ENCODE measurements at places on chromosomes 5 and 9.

DNA sequence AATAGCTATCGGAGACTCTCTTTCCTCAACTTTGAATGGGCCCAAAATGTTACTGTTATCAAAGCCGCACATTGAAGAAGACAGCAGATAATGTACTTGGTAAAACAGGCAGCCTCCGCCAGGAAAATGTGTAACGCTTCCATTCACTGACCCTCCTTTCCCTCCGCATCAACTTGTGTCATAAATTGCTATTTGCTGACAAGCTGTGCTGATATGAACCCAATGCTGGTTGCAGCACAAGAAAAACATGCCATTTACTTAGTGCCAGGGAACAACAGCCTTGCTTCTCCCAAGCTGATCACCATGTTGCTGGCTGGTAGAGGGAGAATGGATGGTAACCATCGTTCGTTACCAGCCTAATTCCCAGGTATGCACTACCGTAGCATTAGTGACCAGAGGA is 162.6 kb upstream of the PPP1R2B start:
- DNase-seq = no peak

GRCh38 chr9:118331622-118332045 is 627.4 kb downstream of the TLR4 start:
- no peak for DNase-seq

- no peak for DNase-seq
Observed at GRCh38 chr9:115456515-115456914, 338.6 kb upstream of the TNC start.

DNA sequence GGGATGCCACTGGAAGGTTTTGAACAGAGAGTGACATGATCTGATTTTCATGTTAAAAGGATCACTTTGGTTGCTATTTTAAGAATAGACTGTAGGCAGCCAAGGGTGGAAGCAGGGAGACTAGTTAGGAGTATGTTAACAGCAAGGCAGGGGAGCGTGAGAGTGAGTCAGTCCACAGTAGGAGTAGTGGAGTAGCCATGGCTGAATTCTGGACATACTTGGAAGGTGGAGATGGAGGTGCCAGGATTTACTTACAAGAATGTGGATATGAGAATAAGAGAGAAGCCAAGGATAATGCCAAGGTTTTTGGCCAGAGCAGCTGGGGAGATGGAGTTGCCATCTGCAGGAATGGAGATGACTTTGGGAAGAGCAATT is 118.8 kb downstream of the GALNT10 start:
- DNase-seq = no peak

DNA sequence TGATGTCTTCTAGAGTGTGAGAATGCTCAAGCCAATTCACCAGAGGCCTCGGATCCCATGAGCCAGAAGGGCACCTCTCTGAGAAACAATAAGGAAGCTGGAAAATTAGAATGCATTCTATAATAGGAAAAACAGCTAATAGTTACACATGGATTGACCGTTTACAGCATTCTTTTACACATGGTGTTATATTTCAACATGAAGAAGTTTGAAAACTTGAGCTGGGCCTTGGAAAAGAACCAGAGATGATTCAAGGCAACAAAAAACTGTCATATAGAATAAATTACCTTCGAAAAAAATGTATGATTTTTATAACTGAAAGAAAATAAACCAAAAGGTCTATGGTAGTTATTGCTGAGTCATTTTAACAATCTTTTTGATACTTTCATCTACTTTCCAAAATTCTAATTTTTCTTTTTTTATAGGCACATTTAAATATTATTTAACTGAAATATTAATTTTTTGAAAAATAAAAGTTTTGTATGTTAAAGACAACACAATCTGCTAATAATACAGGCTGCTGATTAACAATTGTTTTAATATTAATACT is 6.2 kb downstream of the SH3TC2 start:
- DNase-seq = no peak

- DNase-seq = no peak
Observed at GRCh38 chr5:180484813-180485212, 9.4 kb upstream of the CNOT6 start.

DNA sequence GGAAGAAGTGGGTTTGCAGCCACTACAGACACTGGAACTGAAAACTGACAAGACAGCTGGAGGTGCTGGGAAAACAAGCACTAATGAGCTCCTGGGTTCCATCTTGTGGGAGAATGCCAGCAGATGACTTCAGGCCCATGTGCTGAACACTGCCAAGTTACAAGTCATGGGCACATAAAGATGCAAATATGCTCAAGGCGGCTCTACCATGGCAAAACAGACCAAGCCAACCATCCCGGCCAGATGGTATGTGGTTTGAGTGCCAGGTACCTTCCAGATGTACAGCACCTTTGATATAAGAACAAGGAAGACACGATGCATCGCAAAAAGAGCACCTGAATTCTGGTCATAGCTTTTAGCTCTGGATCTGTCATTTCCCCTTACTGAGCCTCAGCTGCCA is 19.9 kb downstream of the TNFSF8 start:
- no peak for DNase-seq

GRCh38 chr9:108217431-108218349 is 638.1 kb downstream of the ACTL7B start:
- no peak for DNase-seq

- DNase-seq = no peak
Observed at GRCh38 chr5:171839112-171839511, 53.5 kb downstream of the SMIM23 start.

- DNase-seq = no peak
Observed at GRCh38 chr5:148398698-148399121, 15.0 kb downstream of the FBXO38 start.

DNA sequence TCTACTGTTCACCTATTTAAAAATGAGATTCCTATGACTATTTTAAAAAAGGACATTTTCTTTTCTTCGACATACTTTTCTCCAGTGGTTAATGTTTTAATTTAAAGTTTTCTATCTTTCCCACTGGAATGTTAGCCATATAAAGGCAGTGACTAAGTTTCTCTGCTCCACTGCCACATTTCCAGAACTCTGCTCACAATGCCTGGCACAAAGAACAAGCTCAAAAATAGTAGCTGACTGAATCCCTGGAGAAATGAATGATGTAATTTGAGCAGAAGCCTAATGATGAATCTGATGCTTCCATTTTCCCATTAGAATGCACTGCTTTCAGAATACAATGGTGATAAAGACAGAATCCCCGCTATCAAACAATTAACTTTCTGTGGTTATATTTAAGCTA is 817.8 kb downstream of the MTRR start:
- no peak for DNase-seq

- DNase-seq = no peak
Observed at GRCh38 chr9:90034071-90034470, 429.3 kb downstream of the GADD45G start.
